Mesangial cell (primary cell): ENCODE measurements at places on chromosomes 1 and 21. TPM values are rescaled to one million over a fixed set of nuclear protein-coding genes. Genes with fewer than 3 reads are reported as not detected.

CAMK2N1 gene
- total RNA-seq = 6.4 and 14.1 TPM in 2 replicates

TMEM61 gene
- 0.89 TPM in 1 of 2 replicates, not detected in the other for total RNA-seq

MFAP2 gene
- 218 and 267 TPM in 2 replicates for total RNA-seq

MEF2D gene
- total RNA-seq = 16.5 and 30.7 TPM in 2 replicates

MEX3A gene
- total RNA-seq = 15.6 and 23.7 TPM in 2 replicates

C1orf216 gene
- total RNA-seq = 9.6 and 10.4 TPM in 2 replicates

ARID4B gene
- total RNA-seq = 6.8 and 10.1 TPM in 2 replicates

IFT25 gene
- total RNA-seq = 12.9 and 28.5 TPM in 2 replicates

S100A7 gene
- not detected in 2 replicates for total RNA-seq

ADAR gene
- 66.8 and 91.9 TPM in 2 replicates for total RNA-seq

TAS1R1 gene
- not detected in 2 replicates for total RNA-seq

COL8A2 gene
- total RNA-seq = 1.5 and 5.7 TPM in 2 replicates

CDCA8 gene
- 2.2 and 51.7 TPM in 2 replicates for total RNA-seq

UBE2U gene
- not detected in 2 replicates for total RNA-seq

SLC30A10 gene
- total RNA-seq = under 0.01 TPM in 1 of 2 replicates, not detected in the other

TTC34 gene
- total RNA-seq = 0.16 and 0.38 TPM in 2 replicates

BGLAP gene
- total RNA-seq = 0.51 TPM in 1 of 2 replicates, not detected in the other

SYT2 gene
- total RNA-seq = under 0.01 TPM in 1 of 2 replicates, not detected in the other

CENPF gene
- total RNA-seq = 2.5 and 62.2 TPM in 2 replicates

GJC2 gene
- 0.16 and 0.51 TPM in 2 replicates for total RNA-seq

MLLT11 gene
- 10.9 and 23.8 TPM in 2 replicates for total RNA-seq

SLFNL1 gene
- under 0.01 and 0.13 TPM in 2 replicates for total RNA-seq

PCP4 gene
- total RNA-seq = 0.63 TPM in 1 of 2 replicates, not detected in the other

AK5 gene
- total RNA-seq = 6.8 and 8.0 TPM in 2 replicates

RHD gene
- total RNA-seq = not detected in 2 replicates

LYPD8 gene
- total RNA-seq = not detected in 2 replicates

FCRL2 gene
- not detected in 2 replicates for total RNA-seq

ADAMTS5 gene
- total RNA-seq = 3.4 and 18.6 TPM in 2 replicates
